Activated naive CD8-positive, alpha-beta T cell treated with anti-CD3 and anti-CD28 coated beads, Interleukin-2, amount 50 U/mL, for 24 hours (primary cell): ENCODE measurements at places on chromosomes 12 and 14.

DNA sequence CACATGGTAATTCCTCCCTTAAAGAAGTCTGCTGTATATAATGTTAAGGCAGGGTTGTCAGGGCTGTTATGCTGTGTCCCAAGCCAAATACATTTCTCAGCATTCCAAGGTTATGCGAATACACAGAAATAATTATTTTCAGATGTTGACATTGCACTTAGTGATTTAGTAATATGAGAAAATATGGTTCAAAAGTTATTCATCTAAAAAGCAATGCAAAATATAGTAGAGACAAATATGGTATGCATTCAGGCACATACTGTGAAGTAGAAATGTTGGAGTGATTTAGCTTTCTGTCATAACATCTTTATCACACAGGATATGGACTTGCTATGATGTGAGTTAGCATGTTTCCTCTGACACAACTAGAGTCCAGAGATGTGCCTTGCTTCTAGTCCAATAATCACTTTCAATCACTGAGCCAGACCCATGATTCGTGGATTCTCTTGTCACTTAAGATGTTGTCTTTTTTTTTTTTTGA is 70.0 kb downstream of the PDE3A start:
- no peak for DNase-seq

DNA sequence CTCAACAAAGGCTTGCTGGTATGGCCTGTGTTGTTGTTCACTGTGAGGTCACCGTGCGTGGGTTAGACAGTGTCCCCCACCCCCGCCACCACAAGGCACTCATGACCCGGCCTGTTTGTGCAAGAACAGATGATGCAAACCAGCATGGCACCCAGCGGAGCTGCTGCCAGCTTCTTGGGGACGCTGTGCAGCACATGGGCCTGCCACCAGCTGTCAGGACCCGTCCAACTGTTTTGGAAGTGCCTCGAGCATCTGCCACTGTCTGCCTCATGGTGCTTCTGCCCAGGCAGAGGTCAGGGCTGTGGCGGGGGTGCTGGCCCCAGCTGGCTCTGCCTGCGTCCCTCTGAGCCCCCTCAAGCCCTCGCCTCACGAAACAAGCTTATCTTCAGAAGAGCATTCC is 1.5 kb downstream of the ASB2 start:
- DNase-seq = no peak

DNA sequence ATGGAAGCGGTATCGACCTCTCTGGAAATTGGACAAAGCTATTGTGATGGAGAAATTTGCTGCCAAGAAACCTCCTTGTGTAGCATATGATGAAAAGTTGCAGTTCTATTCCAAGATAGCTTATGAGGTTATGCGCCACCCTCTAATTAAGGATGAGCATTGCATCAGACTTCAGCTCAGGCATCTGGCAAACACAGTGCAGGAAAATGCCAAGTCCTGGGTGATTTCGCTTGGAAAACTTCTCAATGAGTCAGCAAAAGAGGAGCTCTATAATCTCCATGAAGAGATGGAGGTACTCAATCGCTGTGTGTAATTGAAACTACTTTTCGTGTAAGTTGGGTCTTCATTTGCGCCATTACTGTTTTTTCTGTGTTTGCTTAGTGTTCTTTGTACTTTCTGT is 51.2 kb downstream of the DNAH10 start:
- DNase-seq = no peak

DNA sequence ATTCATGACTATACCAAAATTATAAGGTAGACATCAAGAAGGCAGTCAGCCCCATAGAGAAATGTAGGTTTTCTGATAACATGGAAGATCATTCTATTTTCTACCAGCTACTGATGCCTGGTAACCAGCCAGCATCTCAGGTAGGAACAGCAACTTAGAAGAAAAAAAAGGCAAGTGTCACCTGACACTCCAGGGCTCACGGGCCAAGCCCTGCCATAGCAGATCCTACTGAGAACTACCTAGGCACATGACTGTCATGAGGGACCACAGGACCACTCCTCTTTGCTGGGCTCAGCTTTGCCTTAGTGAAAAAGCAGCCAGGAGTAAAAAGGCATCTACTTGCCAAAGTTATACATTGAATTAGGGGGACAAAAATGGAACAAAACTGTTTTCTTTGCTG is 33.4 kb downstream of the CORO1C start:
- DNase-seq = no peak

DNA sequence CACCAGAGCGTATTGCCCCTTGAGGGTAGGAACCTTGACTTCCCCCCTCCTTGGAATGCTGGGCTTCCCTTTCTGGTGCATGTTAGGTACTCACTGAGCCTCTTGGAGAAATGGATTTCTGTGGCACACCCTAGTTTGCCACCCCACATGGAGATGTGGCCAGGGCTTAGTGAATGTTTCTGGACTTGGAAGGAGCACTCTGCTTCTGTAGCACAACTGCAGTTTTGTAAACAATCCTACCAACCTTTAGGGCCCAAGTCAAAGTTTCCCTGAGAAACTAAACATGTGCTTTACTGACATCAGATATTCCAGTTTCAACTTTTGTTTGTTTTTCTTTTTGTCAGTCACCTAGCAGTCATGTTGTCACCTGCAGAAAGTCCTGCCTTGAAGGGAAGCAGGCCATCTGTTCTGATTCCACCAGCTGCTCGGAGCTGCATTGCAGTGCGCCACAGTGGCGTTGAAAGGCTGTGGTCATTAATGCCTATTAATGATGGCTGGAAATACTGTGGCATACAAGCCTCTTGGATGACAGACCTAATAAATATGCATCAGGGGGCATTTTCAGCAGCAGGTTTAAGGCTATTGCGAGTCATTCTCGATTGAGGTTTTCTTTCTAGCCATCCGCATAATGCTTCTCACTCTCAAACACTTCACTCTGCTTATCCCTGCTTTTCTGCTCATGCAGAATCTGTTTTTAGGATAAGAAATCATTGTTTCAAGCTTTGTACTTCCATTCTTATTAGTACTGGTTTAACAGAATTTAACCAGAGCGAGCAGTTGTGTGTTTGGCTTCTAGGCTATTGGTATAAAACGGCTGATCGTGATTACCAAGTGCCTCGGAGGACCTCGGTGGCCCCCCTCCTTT is 7.8 kb downstream of the PELI2 start:
- DNase-seq = no peak
